Mucosa of descending colon (tissue), 3 donors: ENCODE measurements at places on chromosomes 6 and 20.
A peak's percentile ranks its signal among the peaks of the same experiment; 100 is the strongest.

DNA sequence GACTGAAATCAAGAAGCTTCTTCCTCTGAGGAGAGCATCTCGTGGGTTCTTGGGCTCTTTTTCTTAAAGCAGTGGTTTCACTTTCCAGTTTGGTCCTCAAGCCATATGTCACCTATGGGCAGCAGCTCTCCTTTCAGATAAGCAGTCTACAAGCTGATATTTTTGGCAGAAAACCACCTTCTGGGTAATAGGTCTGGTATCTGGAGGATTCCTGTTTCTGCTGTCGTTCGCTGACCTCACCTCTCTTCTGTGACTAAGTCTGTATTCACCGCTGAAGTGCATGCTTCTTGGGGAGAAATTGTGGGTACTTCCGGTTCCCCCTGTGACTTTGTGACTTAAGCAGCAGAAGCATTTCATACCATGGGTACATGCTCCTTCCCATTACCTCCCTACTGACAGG, 193.6 kb downstream of the EDN1 start:
- DNase-seq = no peak

GRCh38 chr6:72748759-72749158, 126.9 kb downstream of the KCNQ5 start:
- no peak for DNase-seq

DNA sequence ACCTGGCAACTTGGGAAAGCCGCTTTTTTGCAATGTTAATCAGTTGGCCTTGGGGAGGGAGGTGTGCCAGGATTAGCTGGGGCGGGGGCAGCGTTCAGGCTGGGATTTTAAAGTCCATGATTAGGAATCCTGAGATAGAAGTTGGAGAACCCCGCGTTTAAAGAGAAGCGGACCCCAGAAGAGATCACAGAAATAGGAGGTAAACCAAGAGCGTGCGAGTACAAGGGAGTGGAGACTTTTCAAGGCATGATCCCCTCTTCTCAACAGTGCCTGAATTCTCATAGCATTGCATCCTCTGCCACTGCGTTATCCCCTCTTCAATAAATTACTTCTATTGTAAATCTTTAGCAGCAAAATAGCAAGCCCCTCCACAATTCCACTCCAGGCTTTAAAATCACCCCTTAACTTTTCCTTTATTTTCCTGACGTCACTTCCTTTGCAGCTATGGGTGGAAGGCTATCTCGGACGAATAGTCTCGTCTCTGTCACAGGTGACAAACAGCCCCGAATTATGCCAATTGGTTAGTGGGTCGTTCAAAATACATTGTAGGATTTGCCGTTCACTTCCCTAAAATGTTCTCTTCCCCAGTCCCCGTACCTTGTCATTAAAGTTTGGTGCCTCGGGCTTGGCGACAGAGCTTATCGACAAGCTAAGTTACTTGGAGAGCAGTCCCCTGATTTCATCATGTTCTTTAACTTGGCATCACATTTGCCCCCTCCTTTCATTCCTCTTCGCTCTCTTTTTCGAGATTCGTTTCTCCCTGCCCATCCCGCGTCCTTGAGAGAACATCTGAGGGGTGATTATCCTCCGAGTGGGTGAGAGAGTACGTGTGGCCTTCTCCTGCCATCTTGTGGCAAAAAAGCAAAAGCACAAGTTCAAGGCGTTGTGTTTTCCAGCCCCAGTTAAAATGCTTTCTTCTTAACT, 17.1 kb downstream of the OR2B2 start:
- peak; percentile 72 for DNase-seq

DNA sequence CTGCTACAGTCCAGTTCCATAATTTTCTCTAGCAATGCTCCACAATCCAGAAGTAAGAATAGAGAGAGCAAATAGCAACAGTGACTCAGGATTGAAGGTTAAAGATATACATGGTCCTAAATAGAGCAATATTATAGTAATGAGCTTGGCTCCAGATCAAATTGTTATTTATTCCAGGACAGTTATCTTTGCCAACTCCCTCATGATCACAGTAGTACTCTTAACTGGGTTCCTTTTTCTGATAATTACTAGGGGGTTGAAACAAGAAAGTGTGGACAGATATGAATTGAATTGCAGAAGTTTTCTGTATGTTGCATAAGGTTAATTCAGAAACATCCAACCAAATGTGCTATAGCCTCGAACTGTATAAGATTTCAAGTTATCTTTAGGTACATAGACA, 11.9 kb downstream of the FAM184A start:
- DNase-seq = no peak

GRCh38 chr6:41713159-41713649, 22.2 kb downstream of the TFEB start:
- peak; percentile 54 for DNase-seq
